Nephron progenitor cell (in vitro differentiated cells): ENCODE measurements at places on chromosomes 12 and 14.

DNA sequence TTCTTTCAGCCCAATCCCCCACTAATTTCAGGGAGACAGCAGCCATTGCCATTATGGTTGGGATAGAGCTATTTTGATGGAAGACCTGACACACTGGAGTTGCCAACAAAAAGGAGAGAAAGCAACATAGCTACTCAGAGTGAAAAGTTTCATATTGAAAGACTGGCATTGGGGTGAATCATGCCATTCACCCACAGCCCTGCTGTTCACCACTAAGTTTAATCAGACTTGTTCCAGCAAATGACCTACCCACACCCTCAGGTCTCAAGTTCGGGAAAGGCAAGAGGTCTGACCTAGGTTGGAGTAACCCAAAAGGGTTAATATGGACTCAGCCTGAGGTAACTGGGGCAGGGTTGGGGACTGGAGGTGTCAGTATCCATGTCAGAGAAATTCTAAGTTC is 169.2 kb downstream of the PAWR start:
- no peak for DNase-seq

DNA sequence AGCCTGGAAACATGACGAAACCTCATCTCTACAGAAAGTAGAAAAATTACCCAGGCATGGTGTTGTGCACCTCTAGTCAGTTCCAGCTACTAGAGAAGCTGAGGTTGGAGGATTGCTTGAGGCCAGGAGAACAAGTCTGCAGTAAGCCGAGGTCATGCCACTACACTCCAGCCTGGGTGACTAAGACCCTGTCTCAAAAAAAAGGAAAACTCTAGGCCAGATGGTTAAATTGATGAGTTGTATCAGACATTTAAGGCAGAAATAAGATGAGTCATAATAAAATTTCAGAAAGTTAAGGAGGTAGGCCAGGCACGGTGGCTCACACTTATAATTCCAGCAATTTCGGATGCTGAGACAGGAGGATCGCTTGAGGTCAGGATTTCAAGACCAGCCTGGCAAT is 10.7 kb downstream of the EIF2S1 start:
- no peak for DNase-seq

DNA sequence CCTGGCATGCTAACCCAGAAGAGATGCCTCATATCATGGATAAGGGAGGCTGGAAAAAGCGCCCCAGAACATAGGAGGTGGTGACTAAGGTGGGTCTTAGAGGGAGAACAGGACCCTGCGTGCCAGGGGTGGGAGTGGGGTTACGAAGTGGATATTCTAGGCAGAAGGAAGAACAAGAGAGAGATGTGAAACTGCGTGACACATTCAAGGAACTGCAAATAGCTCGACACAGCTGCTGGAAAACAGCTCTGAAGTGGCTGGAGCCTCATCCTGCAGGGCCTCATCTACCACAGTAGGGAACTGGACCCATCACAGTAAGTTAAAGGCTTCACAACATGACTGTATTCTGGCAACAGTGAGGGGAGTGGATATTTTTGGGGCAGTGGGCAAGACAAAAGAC is 61.1 kb downstream of the RNF34 start:
- DNase-seq = no peak

DNA sequence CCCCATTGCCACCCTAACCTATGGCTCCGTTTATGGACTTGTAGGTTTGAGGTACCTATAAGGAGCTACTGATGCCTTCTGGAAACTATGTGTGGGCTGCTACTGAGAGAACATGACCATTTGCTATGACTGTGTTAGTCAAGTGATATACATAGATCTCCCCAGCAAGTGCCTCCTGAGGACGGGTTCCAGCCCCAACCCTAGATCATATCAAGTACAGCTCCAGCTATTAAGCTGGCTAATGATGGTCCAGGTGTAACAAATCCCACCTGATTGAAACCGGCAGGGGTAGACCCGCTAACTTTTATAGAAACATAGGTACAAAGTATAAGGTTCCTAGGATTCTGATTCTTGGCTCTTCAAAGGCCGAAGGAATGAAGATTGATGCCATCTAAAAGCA is 23.7 kb downstream of the NINJ2 start:
- no peak for DNase-seq
